ENCODE measurements at places on chromosomes 6 and 20.

- DNase-seq: no peak
Observed at GRCh38 chr6:131765081-131765803, 42.6 kb upstream of the ENPP1 start.

DNA sequence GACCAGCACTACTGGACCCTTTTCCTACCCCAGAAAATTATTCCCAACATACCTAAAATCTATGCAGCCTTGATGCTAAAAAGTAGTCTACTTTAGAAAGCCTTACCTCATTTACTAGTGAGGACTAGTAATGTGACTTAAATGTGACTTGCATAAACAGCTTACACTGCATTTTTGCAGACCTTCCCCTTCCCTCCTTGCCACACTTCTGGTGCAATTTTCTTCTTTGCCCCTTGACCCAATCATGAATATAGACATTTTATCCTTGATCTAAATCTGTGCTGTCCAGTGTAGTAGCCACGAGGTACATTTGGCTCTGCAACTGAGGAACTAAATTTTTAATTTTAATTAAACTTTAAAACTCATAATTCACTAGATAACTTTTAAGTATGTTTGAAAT, 7.0 kb upstream of the ZKSCAN8 start:
- no peak for DNase-seq

DNA sequence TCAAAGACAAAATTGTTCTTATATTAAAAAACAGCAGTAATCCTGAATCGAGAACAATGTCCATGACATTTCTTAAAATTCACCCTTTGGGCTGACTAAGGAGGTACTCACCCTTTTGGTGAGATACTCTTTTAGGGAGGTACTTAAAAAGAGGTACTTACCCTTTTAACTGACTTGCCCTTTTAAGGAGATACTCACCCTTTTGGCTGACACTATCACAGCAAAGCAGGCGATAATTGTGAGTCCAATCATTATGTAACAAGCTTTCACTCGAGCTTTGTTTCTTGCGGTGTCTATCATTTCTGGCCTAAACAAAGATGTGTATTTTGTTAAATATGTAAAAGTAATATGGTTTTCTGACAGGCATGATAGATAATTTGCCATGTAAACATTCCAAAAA, 3.7 kb downstream of the FAM162B start:
- no peak for DNase-seq

DNA sequence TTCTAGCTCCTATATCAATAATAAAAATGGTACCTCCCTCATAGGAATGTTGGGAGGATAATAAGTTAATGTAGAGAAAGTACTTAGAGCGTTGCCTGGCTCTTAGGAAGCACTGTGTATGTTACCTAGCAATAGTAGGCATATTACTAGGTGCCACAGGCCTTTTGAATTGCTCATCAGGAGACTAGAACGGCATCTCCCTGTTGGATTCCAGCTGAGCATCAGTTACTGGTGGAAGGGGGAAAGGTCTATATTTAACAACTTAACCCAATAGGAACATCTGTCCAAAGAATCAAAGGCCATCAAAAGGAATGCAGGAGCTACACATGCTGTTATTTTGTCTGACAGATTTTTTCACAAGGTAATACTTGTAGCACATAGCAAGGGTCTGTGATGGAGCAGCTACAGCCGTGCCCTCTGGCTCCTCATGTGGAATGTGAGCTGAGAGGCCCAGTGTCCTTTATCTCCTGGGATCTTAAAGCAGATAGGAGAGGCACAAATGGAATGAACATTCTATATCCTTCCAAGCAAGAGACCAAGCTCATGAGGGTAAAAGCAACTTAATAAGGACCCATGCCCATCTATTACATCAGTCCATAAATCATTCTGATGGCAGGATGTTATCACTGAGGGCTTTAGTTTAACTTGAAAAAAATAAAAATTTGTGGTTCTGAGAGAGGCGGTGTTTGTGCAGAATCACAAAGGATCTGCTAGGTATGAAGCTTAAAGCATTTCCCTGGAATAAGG, 184.9 kb upstream of the LAMP5 start:
- DNase-seq: no peak

GRCh38 chr20:46073443-46073842, 16.3 kb downstream of the NCOA5 start:
- no peak for DNase-seq

GRCh38 chr6:168640768-168641167, 199.8 kb downstream of the SMOC2 start:
- no peak for DNase-seq

DNA sequence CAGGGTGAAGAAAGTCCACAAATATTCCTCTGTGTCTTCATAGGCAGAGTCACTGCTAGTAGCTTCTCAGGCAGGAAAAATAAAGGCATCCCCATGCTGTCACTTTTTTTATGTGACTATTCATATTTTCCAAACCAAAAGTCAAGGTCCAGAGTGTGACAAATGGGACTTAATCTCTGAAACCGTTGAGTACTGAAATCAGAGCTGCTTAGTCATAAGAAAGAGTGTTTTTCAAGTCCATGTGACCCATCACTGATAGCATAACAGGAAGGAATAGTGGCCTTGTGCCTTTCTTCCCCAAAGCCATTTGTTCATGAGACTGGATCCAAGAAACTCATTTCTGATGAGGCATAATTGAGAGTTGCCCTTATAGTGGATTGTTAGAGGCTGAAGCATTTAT, 210.3 kb upstream of the TSHZ2 start:
- no peak for DNase-seq

- DNase-seq: no peak
Observed at GRCh38 chr20:32742322-32743236, 688 bp downstream of the COMMD7 start.

DNA sequence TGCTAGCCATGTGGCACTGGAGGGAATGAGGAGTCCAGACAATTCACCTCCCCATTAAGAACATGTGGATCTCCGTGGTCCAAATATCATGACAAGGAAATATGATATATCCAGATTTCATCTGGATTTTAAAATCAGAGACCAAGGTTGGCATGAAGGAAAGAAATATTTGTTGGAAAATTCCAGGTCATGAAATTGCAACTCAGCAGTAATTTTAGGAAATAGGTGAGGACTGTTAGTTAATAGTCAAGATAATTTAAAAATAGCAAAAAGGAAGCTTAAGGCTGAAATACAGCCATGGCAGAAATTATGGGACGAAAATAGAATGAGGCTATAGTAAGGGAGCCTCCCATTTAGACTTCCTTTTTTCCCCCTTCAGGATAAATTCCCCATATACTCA, 26.9 kb downstream of the DEFB114 start:
- no peak for DNase-seq

DNA sequence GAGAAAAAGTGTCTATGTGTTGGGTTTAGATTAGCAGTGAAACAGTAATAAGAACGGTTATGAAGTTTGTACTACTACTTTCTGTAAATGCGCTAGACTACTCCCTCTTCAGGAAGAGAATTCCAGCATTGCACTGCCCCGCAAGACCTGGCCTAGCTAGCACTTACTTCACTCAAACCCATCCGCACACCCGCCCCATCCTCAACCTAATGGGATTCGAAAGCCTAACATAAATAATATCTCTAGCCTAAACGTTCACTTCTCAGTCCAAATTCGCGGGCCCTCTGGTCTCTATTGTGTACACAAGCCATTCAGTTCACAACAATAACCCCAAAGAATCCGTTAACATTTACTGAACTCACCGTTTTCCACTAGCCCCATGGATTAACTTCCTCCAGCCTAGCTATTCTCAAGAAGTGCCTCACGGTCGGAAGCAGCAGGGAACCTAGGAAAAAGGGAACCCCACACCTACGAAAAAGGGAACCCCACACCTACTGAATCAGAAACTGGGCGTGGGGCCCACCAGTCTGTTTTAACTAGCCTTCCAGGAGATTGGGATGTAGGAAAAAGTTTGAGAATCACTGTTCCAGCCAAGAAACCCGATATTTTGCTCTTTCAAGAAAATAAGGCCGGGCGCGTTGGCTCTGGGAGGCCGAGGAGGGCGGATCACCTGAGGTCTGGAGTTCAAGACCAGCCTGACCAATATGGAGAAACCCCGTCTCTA, 45.4 kb upstream of the BTN3A2 start:
- no peak for DNase-seq

GRCh38 chr20:3658019-3658715, 5.0 kb downstream of the GFRA4 start:
- no peak for DNase-seq

GRCh38 chr6:100105919-100106529, 112.0 kb upstream of the MCHR2 start:
- DNase-seq: no peak

- no peak for DNase-seq
Observed at GRCh38 chr6:12844284-12845223, 128.0 kb downstream of the PHACTR1 start.

Measured in T-helper 22 cell (primary cell).